ENCODE measurements at places on chromosomes 13 and 19.

DNA sequence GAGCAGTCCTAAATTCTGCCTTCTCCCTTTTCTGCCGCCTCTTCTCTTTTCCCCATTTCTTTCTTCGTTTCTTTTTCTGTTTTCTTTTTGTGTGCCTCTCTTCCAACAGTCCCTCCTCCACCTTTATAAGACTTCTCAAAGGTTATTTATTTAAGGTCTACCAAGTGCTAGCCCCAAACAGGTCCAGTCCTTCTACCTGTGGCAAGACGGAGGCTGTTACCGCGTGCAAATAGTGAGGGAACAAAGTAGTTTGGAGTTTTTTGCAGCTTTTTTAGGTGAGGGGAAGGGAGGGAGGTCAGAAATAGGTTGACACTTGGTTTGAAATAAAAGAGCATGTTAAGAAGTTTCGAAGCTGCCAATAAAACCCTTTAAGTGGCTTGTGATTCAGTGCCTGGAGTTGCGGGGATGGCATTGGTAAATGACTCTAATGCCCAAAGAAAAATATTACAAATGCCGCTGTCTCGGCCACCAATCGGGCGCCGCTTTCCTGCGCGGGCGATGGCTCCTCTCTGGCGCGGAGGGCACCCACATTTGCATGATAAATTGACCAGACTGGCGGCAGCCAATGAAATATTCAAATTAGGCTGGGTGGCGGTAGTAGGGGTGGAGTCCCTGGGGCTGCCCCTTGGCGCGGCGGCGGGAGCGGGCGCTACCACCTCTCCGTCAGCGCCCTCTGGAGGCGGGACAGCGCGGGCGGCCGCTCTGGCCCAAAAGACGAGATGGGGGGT, 7.5 kb upstream of the TSHZ3 start:
- no peak for DNase-seq

DNA sequence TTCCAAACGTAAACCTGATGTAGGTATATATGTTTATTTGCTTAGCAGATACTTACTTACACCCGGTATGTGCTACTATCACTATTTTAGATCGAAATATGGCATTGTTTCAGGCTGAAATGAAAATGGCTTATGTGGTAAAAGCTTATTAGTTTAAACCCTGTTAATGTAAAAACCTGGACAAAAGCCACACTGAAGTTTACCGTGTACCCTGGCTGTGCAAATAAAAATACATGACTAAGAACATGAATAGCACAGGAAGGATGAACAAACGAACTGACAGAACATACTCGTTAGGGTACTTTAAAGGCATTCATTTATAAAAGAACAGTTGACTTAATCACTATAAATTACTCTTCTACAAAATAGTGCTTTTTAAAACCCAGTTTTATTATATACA, 6.6 kb downstream of the CLDN10 start:
- no peak for DNase-seq

GRCh38 chr13:27955014-27955591, 14.0 kb downstream of the CDX2 start:
- DNase-seq: no peak

GRCh38 chr19:46785980-46786235, 2.5 kb downstream of the SLC1A5 start:
- DNase-seq: no peak

- no peak for DNase-seq
Observed at GRCh38 chr19:10379880-10380312, 476 bp downstream of the TYK2 start.

GRCh38 chr19:16899566-16900075, 10.8 kb downstream of the F2RL3 start:
- DNase-seq: peak; percentile 79

GRCh38 chr19:7340959-7341837, 7.5 kb upstream of the ARHGEF18 start:
- peak; percentile 93 for DNase-seq

DNA sequence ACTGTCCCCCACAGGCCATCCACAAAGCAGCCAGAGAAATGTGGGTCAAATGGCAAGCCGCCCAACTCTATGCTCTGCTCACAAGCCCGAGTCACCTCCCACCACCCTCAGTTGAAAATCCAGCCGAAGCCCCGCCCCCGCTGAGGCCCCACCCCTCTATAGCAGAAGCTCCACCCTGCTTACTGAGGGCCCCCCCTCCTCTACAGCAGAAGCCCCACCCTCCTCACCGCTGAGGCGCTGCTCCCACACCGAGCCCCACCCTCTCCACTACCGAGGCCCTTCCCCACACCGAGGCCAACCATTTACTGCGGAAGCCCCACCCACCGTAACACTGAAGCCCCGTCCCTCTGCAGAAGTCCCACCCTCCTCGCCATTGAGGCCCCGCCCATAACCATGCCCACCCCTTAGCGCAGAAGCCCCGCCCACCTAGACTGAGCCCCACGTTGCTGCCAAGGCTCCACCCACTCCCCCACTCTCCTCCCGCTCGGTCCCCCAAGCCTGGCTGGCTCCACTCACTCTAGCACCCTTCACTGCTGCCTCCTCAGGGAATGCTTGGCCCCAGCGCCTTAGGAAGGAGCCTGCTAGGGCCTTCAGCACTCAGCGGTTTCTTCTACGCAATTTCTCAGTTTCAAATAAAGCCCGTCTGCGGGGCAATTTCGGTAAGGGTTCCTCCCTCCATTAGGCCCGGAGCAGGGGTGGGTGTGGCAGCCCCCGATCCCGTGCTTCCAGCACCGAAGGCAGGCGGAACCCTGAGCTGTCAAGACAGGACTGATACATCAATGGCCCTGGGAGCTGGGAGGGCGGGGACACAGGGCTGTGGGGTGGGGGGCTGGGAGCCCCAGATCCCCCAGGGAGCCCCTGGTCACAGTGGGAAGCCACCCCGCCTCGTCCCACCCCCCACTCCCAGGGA, 9.0 kb upstream of the MYDGF start:
- peak; percentile 36 for DNase-seq

- no peak for DNase-seq
Observed at GRCh38 chr13:50941146-50941545, 31.6 kb downstream of the RNASEH2B start.
